ENCODE measurements at places on chromosomes 2 and 18. TPM values are rescaled to one million over a fixed set of nuclear protein-coding genes. Genes with fewer than 3 reads are reported as not detected.

GRCh38 chr18:57429167-57430078 is 5.8 kb upstream of the ONECUT2 start:
- H3K4me3 ChIP-seq = peak overlapping the region; percentile 43
- peaks cover 59% of the 10 kb centered on the region for H3K27me3 ChIP-seq
- H3K27ac ChIP-seq = no peak overlapping the region
- DNase-seq = no peak

DNA sequence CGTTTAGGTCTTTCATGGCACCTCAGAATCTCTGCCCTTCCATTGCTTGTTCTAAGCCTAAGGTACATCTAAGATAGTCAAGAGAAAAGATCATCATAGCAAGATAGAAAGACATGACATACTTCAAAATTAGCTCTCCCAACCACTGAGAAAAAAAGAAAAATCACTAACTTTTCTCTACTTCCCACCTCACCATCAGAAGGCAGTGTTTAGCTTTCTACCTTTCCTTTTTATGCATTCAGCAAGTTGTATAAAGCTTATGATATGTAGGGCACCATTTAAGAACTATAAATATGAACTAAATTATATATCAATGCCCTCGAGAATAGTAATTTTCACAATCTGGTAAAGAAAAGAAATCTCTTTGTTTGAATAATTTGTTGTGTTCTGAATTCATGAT is 331.8 kb upstream of the VWC2L start:
- H3K4me1 ChIP-seq = peaks cover 19% of the 10 kb centered on the region
- no peaks in the 10 kb centered on the region for H3K27me3 ChIP-seq
- no peak for DNase-seq
- no peak overlapping the region for H3K4me3 ChIP-seq

Gene CNDP1
- not detected for total RNA-seq

- no peaks in the 10 kb centered on the region for H3K36me3 ChIP-seq
- H3K4me3 ChIP-seq = no peak overlapping the region
- H3K4me1 ChIP-seq = no peaks in the 10 kb centered on the region
- no peak overlapping the region for H3K27ac ChIP-seq
- no peak for DNase-seq
These were observed 452.5 kb downstream of the ZNF804A start for GRCh38 chr2:185050804-185051203.

Gene MYO3B
- not detected for total RNA-seq

Gene CD28
- not detected for total RNA-seq

- no peak for DNase-seq
- no peak overlapping the region for H3K27ac ChIP-seq
- peaks cover 7% of the 10 kb centered on the region for H3K27me3 ChIP-seq
- no peak overlapping the region for H3K4me3 ChIP-seq
- no peaks in the 10 kb centered on the region for H3K36me3 ChIP-seq
These were observed 40.5 kb upstream of the PAPOLG start for GRCh38 chr2:60715561-60715960.

GRCh38 chr2:112958428-112959108 is 19.2 kb upstream of the IL36G start:
- no peaks in the 10 kb centered on the region for H3K36me3 ChIP-seq
- no peaks in the 10 kb centered on the region for H3K4me1 ChIP-seq
- peak; percentile 52 for DNase-seq
- peaks cover 8% of the 10 kb centered on the region for H3K27me3 ChIP-seq
- no peak overlapping the region for H3K27ac ChIP-seq
- H3K4me3 ChIP-seq = no peak overlapping the region

DNA sequence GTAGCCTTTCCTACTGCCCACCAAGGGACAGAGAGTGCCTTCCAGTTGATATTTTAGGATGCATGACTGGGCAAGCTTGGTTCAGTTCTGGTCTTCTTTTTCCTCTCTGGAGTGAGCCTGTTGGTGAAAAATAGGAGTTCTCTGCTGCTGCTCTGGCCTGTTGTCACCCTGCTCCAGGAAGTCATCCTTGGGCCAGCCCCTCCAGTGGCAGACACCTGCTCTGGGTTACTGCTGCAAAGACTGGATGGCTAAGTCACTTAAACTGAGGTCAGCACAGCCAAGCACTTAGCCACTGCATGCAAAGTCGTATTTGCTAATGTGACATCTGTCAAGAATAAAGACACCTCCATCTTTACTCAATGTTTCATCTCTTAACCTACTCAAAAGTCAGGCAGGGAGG is 219.6 kb upstream of the ID2 start:
- H3K4me1 ChIP-seq = no peaks in the 10 kb centered on the region
- peaks cover 14% of the 10 kb centered on the region for H3K27me3 ChIP-seq
- no peak for DNase-seq
- H3K36me3 ChIP-seq = no peaks in the 10 kb centered on the region

DNA sequence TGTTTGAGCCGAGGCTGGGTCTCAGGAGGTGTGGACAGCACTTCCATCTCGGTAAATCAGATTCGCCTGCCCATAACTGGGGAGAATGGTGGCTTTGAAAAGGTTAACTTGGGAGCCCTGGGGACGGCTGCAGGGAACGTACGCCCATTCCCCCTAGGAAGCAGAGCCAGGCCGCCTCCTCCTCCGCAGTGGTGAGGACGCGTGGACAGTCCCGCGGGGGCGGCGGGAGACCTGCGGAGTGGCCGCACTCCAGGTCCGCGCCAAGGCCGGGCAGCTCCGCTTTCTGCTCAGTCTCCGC is 845 bp upstream of the MYCN start:
- no peak overlapping the region for H3K27ac ChIP-seq
- H3K36me3 ChIP-seq = no peaks in the 10 kb centered on the region
- H3K4me1 ChIP-seq = no peaks in the 10 kb centered on the region
- peaks cover 29% of the 10 kb centered on the region for H3K27me3 ChIP-seq
- peak overlapping the region; percentile 37 for H3K4me3 ChIP-seq
- no peak for DNase-seq

Gene POTEF
- not detected for total RNA-seq

Gene SPC25
- total RNA-seq = 10.5 TPM

DNA sequence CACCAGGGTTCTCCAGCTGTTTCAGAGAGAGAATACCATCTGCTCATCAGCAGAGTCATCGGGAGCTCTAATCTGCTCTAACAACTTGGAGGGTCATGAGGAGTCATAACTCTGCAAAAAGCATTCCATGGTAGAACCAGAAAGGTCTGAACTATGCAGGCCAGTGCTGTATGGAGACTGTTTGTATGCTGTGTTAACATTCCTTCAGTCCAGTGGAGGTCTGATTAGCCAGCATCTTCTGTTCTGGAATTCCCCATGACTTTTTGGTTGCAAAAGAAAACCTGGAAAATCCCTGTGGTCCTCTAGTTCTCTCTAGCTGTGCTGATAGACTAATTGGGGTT is 9.4 kb upstream of the ITGB6 start:
- peak overlapping the region; percentile 53 for H3K4me3 ChIP-seq
- peak overlapping the region; percentile 96 for H3K27ac ChIP-seq
- no peaks in the 10 kb centered on the region for H3K36me3 ChIP-seq
- peaks cover 85% of the 10 kb centered on the region for H3K4me1 ChIP-seq
- H3K27me3 ChIP-seq = no peaks in the 10 kb centered on the region

DNA sequence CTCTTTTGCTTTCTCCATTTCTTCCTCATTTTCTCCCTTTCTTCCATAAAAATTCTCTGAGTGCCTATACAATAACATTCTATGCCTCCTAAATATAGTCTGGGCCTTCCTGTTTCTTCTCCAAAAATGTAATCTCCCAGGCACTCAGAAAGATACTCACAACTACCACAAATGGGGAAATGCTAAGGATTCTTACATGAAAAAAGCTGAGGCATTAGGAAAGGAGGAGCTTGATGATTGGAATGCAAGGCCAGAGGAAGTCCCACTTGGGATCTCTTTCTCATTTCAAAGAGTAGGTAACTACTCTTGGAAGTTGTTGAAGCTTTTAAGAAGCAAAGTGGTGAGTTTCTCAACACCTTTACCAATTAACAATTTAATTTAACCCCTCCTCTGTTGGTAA is 3.4 kb downstream of the VSNL1 start:
- no peak overlapping the region for H3K4me3 ChIP-seq
- no peak for DNase-seq
- peaks cover 15% of the 10 kb centered on the region for H3K4me1 ChIP-seq
- H3K36me3 ChIP-seq = no peaks in the 10 kb centered on the region

GRCh38 chr2:133812826-133813617 is 244.8 kb upstream of the NCKAP5 start:
- H3K27me3 ChIP-seq = peaks cover 3% of the 10 kb centered on the region
- H3K27ac ChIP-seq = peak overlapping the region; percentile 37
- peaks cover 30% of the 10 kb centered on the region for H3K36me3 ChIP-seq
- peaks cover 81% of the 10 kb centered on the region for H3K4me1 ChIP-seq
- H3K4me3 ChIP-seq = no peak overlapping the region

- no peaks in the 10 kb centered on the region for H3K27me3 ChIP-seq
- H3K36me3 ChIP-seq = peaks cover 80% of the 10 kb centered on the region
- peak overlapping the region; percentile 72 for H3K27ac ChIP-seq
- peak overlapping the region; percentile 69 for H3K4me3 ChIP-seq
- DNase-seq = no peak
- H3K4me1 ChIP-seq = peaks cover 93% of the 10 kb centered on the region
These were observed 8.1 kb downstream of the NABP1 start for GRCh38 chr2:191686066-191686465.

Gene NEU2
- total RNA-seq = not detected

GRCh38 chr2:111057721-111058120 is 63.0 kb upstream of the BCL2L11 start:
- H3K4me3 ChIP-seq = no peak overlapping the region
- H3K4me1 ChIP-seq = no peaks in the 10 kb centered on the region
- H3K36me3 ChIP-seq = no peaks in the 10 kb centered on the region

DNA sequence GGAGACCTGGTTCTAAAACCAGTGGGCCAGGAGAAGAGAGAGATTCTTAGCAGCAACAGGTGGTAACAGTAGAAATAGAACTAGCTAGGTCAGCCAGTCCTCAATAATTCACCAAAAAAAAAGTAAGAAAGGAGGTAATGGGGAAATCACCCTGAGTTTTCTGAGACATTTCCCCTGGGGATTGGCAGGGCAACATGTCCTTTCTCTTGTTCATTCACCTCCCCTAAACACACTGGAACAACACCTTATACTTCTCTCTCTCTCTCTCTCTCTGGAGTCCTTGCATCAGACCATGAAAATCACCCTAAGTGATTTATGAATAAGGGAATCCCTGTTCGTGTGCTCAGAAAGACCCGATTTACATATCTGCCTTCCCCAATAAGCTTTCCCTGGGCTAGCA is 64.8 kb downstream of the COX7A2L start:
- DNase-seq = no peak
- peaks cover 13% of the 10 kb centered on the region for H3K4me1 ChIP-seq
- H3K27ac ChIP-seq = no peak overlapping the region
- no peaks in the 10 kb centered on the region for H3K27me3 ChIP-seq

DNA sequence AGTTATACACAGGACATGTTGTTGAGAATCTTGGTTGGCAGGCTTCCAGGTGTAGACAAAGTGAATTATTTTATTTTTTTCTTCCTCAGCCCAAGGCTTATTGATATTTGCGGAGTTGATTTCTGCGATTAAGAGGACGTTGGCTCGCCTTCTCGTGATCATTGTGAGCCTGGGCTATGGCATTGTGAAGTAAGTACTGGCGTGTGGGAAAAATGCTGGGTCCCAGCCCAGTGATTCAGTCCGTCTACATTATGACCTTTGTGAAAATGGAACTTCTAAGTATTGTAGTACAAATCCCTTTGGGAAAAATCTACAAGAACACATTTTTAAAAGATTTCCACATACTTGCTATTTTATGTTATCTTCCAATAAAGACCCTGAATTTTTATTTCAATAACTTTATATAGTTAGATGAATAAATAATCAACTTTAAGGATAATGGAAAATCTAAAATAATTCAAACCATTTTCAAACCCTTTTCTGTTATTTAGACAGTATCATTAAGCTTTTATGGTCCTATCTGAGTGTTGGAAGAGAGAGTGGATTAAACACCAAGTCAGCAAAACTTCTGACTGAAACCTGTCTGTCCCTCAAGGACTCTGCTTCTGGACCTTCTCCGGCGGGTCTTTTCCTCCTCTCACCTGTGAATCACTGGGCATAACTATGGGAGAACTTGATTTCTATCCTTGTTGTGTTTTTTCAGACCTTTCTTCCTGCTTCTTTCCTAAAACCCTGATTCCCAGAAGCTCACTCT is 31.0 kb downstream of the TMEM87B start:
- peaks cover 5% of the 10 kb centered on the region for H3K27me3 ChIP-seq
- H3K27ac ChIP-seq = no peak overlapping the region
- peaks cover 82% of the 10 kb centered on the region for H3K36me3 ChIP-seq
- peaks cover 27% of the 10 kb centered on the region for H3K4me1 ChIP-seq
- H3K4me3 ChIP-seq = no peak overlapping the region

GRCh38 chr2:205471776-205472175 is 210.5 kb upstream of the NRP2 start:
- DNase-seq = no peak
- H3K4me3 ChIP-seq = no peak overlapping the region
- H3K27ac ChIP-seq = no peak overlapping the region
- H3K27me3 ChIP-seq = no peaks in the 10 kb centered on the region
- H3K36me3 ChIP-seq = no peaks in the 10 kb centered on the region
- H3K4me1 ChIP-seq = peaks cover 25% of the 10 kb centered on the region

- peaks cover 18% of the 10 kb centered on the region for H3K4me1 ChIP-seq
- peaks cover 30% of the 10 kb centered on the region for H3K36me3 ChIP-seq
- H3K27me3 ChIP-seq = peaks cover 5% of the 10 kb centered on the region
- DNase-seq = no peak
- H3K4me3 ChIP-seq = no peak overlapping the region
These were observed 58.8 kb upstream of the B3GNT7 start for GRCh38 chr2:231336700-231337099.

Gene SPATA3
- total RNA-seq = not detected

Gene KHK
- total RNA-seq = 1.5 TPM

GRCh38 chr18:74397572-74397971 is 59.5 kb downstream of the DIPK1C start:
- H3K4me1 ChIP-seq = no peaks in the 10 kb centered on the region

DNA sequence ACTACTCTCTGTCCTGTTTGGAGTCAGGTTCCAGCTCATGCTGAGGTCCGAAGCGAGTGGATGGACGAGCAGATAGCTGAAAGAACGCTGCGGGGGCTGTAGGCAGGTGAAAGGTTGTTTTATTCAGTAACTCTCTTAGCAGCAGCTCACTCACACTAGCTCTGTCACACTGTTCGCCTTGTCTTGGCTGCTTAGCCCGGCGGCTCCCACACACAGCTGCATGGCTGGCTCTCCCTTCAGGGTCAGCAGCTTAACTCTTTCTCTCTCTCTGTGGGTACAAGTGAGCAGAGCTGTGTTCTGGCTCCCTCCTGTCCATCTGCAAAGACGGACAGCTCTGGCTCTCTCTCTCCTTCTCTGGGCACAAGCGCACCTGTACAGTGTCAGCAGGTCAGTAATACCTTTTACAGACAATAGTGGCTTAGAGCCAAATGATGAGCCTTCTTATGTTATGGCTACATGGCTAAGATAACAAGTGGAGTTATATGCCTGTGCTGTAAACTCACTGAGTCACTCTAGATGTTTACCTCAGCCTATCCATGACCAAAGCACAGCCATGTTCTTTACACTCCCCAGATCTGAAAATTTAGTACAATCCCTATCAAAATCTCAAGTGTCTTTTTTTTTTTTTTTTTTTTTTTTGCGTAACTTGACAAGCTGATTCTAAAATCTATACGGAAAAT is 149.3 kb downstream of the GALNT1 start:
- peak overlapping the region; percentile 27 for H3K4me3 ChIP-seq
- peaks cover 19% of the 10 kb centered on the region for H3K27me3 ChIP-seq
- no peaks in the 10 kb centered on the region for H3K36me3 ChIP-seq
- H3K4me1 ChIP-seq = peaks cover 16% of the 10 kb centered on the region
- no peak overlapping the region for H3K27ac ChIP-seq
- DNase-seq = no peak
